ENCODE measurements at places on chromosomes 2 and 18.

DNA sequence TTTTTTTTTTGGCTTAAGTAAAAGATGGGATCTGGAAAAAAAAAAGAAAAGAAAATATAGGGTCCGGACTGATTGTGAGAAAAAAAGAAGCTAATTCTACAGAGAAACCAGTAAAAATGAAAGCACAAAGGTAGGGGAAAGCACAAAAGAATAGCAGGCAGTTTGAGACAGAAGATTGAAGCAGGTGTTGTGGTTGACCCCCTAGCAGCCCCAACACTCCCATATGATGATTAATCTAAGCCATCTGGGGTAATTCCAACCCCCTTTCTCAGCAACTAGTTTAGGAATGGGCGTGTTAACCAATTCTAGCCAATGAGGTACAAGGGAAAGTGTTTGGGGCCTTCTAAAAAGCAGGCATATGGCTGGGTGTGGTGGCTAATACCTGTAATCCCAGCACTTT lies 77.0 kb downstream of the MBD2 start:
- no peak for DNase-seq

- no peak for DNase-seq
These were observed 867.4 kb downstream of the DSC3 start for GRCh38 chr18:30175061-30175574.

- DNase-seq, result no peak
These were observed 1.6 kb downstream of the ITGAV start for GRCh38 chr2:186591506-186591890.

DNA sequence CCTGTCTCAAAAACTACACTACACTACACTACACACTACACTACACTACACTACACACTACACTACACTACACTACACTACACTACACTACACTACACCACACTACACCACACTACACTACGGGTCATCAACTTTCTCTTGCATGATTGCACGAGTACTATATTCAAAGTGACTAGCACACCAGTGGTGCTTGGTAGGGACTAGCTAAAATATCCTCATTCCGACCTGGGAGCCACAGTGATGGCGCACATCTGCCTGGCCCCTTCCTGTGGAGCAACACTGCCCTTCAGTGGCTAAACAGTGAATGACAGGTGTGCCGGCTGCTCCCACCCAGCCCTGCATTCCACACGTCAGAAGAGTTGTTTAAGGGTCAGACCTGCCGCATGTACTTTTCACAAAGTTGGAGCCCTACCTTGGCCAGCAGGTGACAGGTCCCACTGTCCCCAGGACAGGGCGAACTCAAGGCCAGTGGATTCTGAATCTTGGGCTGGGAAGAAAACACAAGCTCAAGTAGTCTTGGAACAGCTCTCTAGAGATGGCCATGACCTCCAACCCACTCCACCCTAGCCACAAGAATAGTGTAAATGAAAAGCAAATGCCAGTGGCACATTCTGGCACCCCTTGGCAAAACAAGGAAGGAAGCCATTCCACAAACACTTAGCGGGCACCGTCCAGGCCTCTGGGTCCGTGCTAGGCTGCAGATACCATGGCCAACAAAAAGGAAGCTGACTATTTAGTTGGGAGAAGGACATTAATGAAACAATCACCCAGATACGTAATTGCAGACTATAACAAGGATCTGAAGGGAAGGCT lies 79.7 kb upstream of the MSH2 start:
- DNase-seq, result peak; percentile 17

DNA sequence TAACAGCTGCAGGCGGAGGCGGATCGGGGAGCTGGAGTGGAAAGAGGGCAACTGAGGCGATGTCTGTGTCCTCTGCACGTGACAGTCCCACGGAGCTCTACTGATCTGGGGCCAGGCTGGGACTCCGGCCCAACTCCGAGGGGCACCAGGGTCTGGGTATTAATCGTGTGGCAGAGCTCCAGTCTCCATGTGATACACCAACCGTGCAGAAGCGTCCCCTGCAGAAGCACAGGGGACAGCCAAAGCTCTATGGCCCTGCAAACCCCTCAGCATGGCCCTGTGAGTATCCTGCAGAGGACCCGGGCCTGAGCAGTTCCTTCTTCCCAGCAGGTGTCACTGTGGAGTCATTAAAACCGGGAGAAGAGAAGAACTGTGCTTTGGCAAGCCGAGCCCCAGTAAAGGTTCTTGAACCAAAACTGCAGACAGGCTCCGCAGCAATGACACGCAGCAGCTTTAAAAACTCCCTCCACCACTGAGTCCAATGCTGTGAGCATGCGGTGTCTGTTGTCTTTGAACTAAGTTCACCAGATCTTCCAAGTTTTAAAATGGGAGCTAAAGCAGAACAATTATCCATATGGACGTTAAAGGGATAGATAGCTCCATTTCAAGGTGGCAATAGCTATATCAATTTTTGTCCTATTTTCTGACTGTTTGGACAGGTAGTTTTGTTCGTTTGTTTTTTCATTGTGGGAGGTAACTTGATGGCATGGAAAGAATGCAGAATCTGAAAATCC lies 79.4 kb downstream of the TMEM182 start:
- no peak for DNase-seq

- no peak for DNase-seq
These were observed 25.4 kb downstream of the PDCL3 start for GRCh38 chr2:100588071-100588786.

GRCh38 chr2:207422380-207422779 lies 107.4 kb upstream of the CREB1 start:
- DNase-seq, result no peak

- DNase-seq, result no peak
These were observed 10.7 kb upstream of the CD226 start for GRCh38 chr18:69958422-69958821.

- no peak for DNase-seq
These were observed 115.9 kb downstream of the NCK2 start for GRCh38 chr2:105860567-105860966.

DNA sequence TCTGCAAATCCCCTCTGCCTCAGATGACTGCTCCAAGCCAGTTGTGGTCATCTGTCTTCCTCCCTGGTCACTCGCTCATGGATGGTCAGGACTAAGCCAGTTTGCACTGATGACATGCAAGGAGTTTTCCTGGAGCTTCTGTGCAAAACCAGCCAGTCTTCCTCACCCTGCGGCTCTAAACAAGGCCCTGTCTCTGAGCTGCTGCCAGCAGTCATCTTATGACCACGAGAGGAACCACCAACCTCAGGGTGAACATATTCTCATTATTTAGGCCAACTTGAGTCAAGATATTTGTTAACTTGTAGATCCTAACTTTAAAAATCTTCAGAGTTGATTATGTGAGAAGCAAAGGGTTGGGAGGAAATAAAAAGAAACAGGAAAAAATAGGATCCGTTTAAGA lies 119.9 kb upstream of the CAB39 start:
- no peak for DNase-seq

DNA sequence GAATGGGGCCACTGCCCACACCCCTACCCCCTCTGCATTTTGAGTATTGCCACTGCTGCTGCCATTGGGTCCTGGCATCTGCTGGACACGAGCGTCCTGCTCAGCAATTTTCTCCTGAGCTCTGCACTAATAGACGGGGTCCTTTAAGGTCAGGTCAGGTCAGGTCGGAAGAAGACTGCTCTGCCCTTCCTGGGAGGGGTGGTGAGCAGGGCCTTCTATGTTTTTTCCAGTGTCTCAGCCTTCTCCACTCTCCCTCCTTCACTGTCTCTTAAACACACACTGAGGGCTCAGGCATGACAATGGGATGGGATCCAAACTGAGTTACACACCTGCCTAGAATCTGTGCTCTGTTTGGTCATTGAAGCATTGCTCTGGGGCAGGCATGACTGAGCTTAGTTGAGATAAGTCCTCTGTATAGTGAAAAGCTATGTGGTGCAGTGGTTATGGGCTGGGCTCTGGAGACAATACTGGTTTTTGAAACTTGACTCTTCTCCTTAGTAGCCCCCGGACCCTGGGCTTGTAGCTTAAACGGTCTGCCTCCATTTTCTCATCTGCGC lies 10.6 kb downstream of the MYO1B start:
- no peak for DNase-seq

GRCh38 chr2:204019572-204020501 lies 83.3 kb downstream of the ICOS start:
- DNase-seq, result no peak

GRCh38 chr18:48819781-48820482 lies 130.8 kb downstream of the SMAD7 start:
- DNase-seq, result no peak

DNA sequence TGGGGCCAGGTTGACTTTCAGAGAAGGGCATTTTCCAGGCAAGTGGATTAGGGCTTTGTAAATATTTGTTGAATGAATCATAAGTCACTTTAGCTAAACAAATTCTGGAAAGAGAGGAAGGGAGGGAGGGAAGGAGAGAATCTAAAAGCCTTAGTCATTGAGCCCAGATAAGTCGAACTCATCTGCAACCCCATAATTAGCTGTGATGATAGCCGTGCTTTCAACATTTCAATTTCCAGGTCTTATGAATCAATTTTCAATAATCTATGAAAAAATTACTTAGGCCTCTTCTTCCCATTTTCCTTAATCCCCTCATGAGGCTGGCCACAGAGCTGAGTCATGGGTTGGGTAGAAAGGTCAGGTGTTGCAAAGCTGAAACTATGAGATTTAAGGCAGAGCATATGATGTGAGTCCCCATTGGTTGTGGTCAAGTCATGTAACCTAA lies 111.9 kb upstream of the MAPRE2 start:
- DNase-seq, result no peak

- DNase-seq, result no peak
These were observed 38.9 kb upstream of the LDLRAD4 start for GRCh38 chr18:13179566-13180113.

GRCh38 chr18:76697441-76697901 lies 124.9 kb upstream of the ZNF236 start:
- DNase-seq, result no peak

- DNase-seq, result no peak
These were observed 181.6 kb downstream of the GULP1 start for GRCh38 chr2:188473306-188473705.

DNA sequence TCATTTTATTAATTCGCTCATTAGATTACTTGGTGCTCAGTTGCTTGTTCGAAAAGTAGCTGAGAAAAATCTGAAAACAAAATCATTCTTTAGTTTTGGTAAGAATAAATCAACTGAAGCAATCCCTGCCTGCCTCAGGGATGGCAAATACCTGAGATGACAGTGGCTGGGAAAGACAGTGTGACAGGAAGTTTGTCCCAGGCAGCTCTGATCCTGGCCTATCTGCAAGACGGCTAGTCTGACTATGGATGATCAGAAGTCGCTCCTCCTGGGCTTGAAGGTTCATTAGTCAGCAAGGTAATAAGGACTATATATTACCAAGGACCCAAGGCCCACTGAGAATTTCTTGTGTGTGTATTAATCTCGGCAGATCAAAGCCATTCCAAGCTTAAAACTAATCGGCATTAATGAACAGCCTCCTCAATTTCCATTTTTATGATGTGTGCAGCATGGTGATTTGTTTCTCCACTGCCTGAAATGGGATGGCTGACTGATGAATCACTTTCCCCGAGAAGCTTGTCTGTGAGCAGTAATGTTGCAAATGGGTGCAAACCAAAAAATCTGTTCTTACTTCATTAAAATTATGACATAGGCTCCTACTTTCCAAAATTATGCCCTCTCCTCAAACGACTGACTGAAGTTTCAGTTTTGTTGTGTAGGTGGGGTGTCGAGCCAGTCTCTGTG lies 199.9 kb downstream of the ACTR3 start:
- no peak for DNase-seq

- no peak for DNase-seq
These were observed 207.5 kb upstream of the FBXO11 start for GRCh38 chr2:48113767-48114166.

- DNase-seq, result no peak
These were observed 72.4 kb upstream of the HS6ST1 start for GRCh38 chr2:128390991-128391630.

GRCh38 chr2:217326238-217327022 lies 466.6 kb upstream of the TNP1 start:
- no peak for DNase-seq

DNA sequence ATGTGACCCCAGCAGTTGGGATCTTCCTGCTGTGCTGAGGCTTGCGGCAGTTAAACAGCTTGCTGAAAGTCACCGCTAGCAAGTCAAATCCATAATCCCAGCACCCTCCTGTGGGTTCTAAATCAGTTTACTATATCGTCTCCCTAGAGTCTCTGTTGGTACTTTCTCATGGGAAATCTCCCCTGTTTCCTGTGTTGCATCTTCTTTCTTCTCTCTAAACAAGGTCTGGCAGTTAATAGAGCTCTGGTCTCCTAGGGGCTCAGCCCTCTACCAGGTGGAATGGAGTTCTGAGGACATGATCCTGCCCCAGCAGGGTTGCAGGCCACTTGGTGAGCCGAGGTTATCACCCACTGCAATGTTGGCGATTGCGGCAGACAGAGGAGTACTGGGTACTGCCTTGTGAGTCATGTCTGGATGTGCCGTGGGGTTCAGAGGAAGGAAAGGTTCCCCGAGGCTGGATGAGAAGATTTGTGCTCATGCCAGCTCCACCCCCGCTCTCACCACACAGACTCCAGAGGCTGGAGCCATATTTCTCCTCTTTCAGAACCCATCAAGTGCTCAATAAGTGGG lies 59.4 kb upstream of the SIX2 start:
- DNase-seq, result no peak
